Activated T-helper 1 cell treated with anti-CD3 and anti-CD28 coated beads, Interleukin-2, amount 50 U/mL, for 16 hours (primary cell): ENCODE measurements at places on chromosomes 7 and 10.

GRCh38 chr7:78264105-78264504 lies 465.5 kb downstream of the PHTF2 start:
- no peak for DNase-seq

GRCh38 chr7:7454000-7454399 lies 81.7 kb downstream of the COL28A1 start:
- DNase-seq = no peak

DNA sequence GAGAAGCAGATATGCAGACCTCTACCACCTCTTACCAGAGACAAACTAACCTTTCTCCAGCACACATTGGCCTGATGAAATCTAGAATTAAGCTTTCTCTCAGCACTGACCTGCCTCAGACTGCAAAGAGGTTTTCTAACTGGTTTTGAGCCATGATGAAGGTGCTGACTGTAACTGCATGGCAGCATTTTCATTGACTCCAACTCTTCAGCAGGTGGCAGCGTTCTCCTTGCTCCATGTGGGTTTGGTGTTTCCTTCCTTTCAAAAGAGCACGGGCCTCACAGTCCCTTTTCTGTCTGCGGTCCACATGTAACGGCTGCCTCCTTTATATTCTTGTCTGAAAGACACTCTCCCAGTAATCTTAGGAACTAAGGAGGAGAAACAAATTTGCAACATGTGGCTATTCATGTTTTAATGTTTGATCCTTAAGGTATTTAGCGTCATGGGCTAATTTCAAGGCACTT lies 12.6 kb downstream of the KLLN start:
- DNase-seq = no peak

- no peak for DNase-seq
Measured at GRCh38 chr7:133139350-133139749, 57.5 kb upstream of the CHCHD3 start.

DNA sequence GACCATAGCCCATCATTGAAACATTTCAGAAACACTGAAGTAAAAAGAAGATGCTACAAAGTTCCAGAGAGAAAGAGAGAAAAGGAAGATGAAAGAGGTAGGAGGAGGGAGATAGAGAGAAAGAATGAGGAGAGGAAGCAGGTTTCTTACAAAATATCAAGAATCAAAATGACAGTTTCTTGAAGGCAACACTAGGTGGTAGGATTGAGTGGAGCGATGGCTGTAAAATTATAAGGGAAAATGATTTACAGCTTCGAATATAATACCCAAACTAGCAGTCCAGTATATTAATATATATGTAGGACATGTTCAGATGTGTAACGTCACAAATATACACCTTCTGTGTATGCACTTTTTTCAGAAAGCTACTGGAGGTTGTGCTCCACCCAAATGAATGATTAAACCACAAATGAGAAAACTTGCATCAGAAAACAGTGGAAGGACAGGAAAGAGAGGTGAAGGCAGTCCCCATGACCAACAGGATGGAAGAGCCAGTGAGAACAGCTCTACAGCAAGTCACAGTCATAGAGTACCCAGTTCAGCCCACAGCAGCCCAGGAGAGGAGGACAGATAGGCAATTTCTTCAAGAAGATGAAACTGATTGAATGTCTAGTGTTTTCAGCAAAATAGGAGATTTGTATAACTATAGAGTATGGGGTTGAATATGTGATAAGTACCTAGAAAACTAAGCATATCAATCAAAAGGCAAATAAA lies 151.5 kb upstream of the TARP start:
- DNase-seq = no peak
